ENCODE measurements at places on chromosomes 1 and 21.

DNA sequence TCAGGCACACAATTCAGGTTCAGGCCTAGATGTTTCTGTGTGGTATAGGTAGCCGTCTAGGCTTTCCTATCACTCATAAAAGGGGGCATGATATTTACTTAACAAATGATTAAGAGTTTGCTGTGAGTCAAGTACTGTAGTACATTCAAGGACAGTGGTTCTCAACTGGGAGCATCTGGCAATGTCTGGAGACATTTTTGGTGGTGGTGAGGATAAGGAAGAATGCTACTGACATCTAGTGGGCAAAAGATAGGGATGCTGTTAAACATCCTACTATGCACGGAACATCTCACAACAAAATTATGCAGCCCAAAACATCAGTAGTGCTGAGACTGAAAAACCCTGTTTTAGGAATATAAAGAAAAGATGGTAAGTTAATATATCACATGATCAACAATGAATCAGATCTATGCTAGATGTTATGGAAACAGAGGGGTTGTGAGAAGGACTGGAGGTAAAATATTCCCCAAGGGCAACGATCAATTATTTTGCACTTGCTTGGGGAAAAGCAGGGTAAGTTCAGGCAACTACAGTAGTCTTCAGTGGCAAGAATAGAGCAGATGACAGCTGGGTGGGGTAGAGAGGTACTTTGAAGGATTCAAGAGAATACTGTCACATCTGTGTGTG is 4.9 kb downstream of the DNTTIP2 start:
- DNase-seq = no peak

DNA sequence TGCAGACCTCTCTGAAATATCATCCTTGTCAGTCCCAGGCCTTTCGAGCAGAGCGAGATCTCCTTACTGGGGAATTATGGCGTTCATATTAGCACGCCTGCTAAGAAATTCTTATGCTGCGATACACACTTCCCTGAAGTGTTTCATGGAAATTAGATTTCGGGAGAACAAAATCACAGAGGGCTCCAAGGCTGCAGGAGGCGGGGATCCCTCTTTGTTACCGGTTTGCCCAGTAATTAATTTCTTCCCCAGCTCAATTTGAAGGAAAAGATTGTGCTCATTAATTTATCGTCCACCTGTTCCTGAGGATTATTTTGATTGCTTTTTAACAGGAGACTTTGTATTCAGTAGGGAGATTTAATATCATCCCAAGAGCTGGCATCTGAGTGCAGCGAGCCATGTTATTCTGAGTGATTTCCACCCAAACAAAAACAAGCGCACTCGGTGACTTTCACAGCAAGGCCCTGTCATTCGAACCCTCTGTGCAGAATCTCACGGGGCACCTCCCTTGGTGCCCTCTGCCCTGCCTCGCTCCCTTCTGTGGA is 202.3 kb upstream of the GALNT2 start:
- no peak for DNase-seq

- DNase-seq = no peak
Observed at GRCh38 chr21:31983120-31983519, 110.3 kb downstream of the HUNK start.

GRCh38 chr1:66237722-66238479 is 296.1 kb upstream of the SGIP1 start:
- DNase-seq = no peak

DNA sequence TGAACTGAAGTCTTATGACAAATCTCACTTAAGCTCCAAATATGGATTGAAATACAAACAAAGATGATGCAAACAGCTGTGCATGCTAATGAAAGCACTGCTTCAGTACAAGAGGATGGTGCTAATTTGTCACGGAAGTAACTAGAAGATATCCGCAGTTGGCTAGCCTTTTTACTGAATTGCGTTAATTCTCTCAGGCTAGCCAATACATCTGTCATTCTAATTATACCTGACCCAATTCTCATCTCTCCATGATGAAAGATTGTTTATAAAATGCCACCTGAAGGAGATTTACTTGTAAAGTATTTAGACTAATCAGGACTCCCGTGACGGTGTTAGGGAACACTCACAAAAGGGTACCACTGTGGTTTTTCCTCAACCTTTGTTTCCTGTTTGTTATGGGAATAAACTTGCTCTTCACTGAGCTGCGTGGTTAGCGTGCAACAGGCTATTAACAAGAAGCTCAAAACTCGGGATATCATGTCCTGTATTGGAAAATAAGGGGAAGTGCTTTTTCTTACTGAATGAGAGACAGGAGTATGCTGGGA is 162.5 kb downstream of the APP start:
- DNase-seq = no peak

DNA sequence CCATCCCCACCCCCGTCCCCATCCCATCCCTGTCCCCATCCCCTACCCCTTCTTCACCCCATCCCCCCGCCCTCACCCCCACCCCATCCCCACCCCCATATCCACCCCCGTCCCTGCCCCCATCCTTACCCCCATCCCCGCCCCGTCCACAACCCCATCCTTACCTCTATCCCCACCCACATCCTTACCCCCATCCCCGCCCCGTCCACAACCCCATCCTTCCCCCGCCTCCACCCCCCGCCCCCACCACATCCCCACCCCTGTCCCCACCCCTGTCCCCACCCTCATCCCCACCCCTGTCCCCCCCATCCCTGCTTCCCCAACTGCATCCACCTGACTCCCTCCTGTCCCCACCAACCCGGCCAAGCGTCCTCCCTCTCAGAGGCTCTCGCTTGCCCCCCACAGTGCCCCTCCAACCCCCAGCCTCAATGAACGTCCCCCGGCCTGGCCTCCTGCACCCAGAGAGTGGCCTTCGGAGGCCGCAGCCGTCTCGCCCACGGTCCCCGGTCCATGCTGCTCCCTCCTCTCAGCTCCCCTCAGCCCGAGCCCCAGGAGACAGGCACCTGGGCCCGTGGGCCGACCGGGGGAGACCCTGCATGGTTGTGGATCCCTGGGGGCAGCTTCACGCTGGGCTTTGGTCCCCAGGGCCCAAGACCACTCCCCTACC is 25.5 kb upstream of the C1orf159 start:
- no peak for DNase-seq

- no peak for DNase-seq
Observed at GRCh38 chr1:190277107-190277506, 200.6 kb downstream of the BRINP3 start.

- no peak for DNase-seq
Observed at GRCh38 chr1:59985911-59986515, 59.4 kb upstream of the CYP2J2 start.

- DNase-seq = no peak
Observed at GRCh38 chr1:41698916-41699860, 214.7 kb upstream of the EDN2 start.

DNA sequence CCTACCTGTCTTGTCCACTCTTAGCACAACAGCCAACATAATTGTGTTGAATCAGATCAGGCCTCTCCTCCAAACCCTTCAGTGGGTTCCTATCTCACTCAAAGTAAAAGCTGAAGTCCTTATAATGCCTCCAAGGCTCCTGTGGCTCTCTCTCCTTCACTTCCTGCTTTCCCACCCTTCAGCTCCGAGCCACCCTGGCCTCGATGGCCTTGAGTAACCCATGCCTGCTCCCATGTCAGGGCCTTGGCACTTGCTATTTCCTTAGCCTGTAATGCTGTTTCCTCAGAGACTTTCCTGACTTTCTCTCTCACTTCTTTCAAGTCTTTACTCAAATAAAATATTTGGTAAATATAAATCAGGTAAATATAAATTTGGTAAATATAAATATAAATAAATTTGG is 8.1 kb upstream of the PLEKHM2 start:
- DNase-seq = no peak

DNA sequence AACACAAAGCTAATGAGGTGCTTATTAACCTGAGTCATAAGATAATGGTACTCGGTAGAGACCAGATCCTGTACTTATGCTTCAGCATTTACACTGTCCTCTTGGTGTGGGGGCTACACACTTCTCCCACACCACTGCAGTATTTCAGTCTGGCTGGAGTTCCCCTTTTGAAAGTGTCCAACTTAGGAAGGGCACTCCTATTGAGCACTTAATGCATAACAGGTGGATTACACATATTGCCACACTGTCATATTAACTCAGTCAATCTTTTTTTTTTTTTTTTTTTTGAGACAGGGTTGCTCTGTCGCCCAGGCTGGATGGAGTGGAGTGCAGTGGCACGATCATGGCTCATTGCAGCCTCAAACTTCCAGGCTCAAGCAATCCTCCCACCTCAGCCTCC is 1.5 kb downstream of the GPATCH4 start:
- no peak for DNase-seq

DNA sequence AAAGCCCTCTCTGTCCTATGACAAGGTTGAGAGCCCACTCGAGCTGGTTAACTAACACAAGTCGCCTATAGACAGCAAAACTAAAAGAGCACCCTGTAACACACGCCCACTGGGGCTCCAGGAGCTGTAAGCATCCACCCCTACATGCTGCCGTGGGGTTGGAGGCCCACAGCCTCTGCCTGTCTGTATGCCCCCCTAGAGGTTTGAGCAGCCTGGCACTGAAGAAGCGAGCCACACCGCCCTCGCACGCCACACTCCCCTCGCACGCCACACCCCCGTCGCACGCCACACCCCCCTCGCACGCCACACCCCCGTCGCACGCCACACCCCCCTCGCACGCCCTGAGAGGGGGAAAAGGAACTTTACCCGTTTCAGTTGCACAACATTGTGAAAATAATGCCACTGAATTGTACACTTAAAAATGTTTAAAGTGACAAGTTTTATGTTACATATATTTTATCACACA is 13.2 kb upstream of the HMGCL start:
- DNase-seq = peak; percentile 55

DNA sequence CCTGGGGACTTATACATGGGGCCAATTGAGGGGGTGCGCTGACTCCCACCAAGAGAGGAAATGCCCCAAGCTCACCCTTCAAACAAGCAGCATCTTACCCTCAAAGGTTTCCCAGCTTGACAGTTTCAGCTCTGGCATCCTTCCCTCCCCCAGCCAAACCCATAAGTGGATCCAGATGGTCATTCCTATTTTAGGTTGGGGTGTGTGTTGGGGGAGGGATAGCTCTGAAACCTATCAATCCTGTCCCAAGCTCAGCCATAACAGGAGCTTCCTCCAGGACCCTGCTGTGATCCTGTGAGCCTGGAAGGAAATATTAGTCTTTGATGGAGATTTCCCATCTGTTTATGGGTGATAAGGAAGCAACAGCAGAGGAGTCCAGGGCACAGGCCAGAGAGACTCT is 3.4 kb upstream of the TMEM222 start:
- no peak for DNase-seq

- no peak for DNase-seq
Observed at GRCh38 chr1:208631092-208631491, 386.9 kb upstream of the PLXNA2 start.

- DNase-seq = peak; percentile 21
Observed at GRCh38 chr1:206466840-206467649, 3.2 kb upstream of the IKBKE start.

DNA sequence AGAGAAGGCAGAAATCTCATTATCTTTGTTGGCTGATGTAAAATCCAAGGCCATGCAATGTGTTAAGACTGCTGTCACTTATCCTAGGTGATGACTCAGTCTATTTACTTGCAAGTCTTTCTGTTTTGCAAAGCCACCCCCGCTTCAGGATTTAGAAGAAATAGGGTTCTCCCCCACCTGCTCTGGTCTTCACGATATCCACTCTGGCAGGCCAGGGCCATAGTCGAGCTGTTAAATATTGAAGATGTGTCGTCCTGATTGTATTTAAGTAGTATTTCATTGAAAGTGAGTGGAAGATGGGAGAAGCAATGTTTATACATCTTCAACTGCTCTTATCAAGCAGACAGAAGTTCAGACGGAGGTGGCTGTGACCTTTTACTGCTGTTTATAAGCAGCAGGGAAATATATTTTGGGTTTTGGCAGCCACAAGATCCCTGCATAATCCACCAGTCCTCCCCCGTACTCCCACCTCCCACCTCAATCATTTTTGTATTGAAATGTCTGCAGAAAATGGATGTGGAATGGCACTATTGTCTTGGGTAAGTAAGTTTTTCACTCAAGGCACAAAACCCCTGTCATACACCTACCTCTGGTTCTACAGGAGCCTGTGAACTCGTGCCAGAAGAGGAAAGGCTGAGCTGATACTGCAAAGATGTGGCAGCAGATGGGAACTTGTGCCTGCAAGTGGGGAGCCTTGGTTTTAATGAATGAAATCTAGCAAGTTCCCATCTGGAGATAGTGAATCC is 117.4 kb downstream of the MRPS6 start:
- DNase-seq = no peak

DNA sequence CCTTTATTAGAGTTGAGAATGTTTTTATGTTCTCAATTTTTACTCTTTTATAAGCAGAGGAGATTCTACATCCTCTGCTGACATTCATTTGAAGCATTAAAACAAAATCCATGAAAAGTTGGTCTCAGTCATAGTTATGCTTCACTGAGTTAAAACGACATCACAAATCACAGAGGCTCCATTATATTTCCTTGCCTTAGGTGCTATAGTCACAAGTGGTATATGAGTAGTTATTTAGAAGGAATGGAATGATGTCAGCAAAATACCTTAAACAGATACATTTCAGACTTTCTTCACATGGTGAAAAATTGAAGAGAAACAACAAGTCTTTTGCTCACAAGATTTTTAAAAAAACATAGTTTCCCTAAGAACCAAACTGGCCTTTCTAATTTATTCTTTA is 11.7 kb upstream of the METTL13 start:
- no peak for DNase-seq

- DNase-seq = no peak
Observed at GRCh38 chr1:93801471-93801870, 77.5 kb downstream of the DNTTIP2 start.

Data from stimulated activated CD8-positive, alpha-beta memory T cell treated with anti-CD3 and anti-CD28 coated beads, Interleukin-15, amount 100 ng/mL, for 4 hours (primary cell).